CD8-positive, alpha-beta T cell (primary cell): ENCODE measurements at places on chromosomes 13 and 19. TPM values are rescaled to one million over a fixed set of nuclear protein-coding genes. Genes with fewer than 3 reads are reported as not detected.
A peak's percentile ranks its signal among the peaks of the same experiment; 100 is the strongest.

FXYD7 gene
- total RNA-seq, result 13.5 TPM

GRCh38 chr13:77222000-77222690 lies 104.7 kb downstream of the MYCBP2 start:
- no peak for DNase-seq

ANGPTL8 gene
- total RNA-seq, result not detected

- DNase-seq, result no peak
Observed at GRCh38 chr13:112905990-112906641, 62.9 kb upstream of the MCF2L start.

GRCh38 chr13:113129921-113130750 lies 7.5 kb downstream of the F10 start:
- DNase-seq, result no peak

GRCh38 chr19:39154100-39154628 lies 28.6 kb downstream of the PAK4 start:
- DNase-seq, result no peak

KLK1 gene
- not detected for total RNA-seq

GRCh38 chr13:28820099-28821051 lies at the start of gene MTUS2:
TSS of gene MTUS2 (plus strand) at chr13:28820339.
- DNase-seq, result no peak

ZNF493 gene
- total RNA-seq, result 44.6 TPM

DNA sequence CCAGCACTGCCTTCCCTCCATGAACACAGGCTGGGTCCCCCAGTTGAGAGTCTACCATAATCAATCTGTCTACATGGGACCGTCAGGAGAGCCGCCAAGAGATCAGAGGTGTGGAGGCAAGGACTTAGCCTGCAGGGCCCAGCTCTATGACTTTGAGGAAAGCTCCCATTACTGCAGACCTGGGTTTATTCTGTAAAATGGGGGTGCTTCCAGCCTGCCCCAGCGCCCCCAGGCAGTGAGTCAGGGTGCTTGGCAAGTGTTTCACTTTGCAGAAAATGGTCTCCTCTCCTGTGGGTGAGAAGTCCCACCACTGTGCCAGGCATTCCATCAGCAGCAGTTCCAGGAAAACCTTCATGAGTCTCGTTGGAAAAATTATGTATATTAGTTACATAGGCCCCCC lies 75.5 kb upstream of the VSTM2B start:
- DNase-seq, result no peak

DNA sequence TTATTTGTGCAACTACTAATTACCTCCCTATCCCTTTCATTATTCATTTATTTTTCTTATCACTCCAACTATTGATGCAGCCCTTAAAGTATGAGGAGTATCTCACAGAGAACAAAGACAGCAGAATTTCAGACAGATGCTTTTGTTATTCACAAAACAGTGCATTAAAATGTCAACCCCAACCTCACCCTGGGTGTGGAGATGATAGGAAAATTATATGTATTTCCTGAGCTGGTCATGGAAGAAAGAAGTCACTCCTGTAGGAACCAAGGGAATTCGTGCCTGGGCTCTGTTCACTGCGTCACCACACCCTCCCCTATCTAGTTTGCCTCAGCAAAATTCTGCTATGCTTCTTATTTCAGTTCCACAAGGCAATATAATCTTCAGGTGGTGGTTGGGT lies 315.5 kb downstream of the OXGR1 start:
- no peak for DNase-seq

C19orf85 gene
- total RNA-seq, result not detected

DNA sequence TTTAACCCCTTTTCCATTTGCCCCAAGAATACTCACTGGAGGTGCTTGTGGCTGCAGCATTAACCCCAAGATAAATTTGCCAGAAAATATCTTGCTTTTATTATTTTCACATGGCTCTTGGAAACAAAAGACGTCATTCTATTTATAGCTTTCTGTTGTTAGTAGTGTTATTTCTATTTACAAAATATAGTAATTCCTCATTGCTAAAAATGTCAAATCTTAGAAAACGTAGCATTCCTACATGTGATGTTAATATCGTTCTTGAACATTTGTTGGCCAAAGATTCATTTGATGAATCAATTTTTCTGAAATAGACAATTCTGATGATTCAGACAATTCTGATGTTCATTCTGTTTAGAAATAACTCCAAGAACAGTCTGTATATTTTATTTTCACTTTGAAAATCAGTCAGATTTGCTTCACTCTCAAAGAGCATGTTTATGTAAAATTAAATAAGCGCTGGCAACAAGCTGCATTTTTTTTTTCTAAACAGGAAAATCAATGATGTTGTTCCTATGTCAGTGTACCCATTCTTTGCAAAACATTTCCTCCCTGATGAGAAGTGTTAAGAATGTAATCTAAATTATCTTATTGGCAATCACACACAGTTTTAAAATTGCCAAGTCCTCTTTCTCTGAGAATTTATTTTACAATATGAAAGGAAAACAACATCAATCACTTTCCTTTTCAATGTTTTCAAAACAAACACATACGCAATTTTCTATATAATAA lies 334.0 kb downstream of the KCTD12 start:
- no peak for DNase-seq

- DNase-seq, result no peak
Observed at GRCh38 chr19:4399812-4400134, 574 bp downstream of the SH3GL1 start.

DNA sequence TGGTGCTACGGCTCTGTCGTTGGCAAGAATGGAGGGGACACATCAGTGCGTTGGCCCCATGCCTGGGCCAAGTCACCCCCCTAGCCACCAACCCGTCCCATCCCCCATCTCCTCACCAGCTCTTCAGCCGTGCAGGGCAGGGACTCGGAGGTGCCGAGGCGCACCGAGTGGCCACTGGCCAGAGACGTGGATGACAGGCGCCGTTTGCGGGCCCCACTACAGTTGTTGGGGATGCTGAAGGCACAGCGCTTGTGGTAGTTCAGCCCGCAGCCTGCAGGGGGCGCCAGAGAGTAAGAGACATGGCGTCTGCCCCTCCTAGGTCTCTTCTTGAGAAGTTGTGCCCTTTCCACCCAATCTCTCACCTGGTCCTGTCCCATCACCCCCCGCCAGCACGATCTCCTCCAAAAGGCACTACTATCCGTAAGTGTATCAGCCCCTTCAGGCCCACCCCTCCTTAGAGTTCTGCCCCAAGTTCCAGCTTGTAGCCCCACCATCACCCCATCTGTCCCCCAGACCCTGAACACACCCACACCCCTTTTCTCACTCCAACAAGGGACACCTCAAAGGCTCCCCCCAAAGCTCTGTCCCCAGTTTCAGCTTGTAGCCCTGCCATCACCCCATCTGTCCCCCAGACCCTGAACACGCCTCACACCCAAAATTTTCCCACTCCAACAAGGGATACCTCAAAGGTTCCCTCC lies 12.4 kb downstream of the PRKD2 start:
- DNase-seq, result peak; percentile 80

- no peak for DNase-seq
Observed at GRCh38 chr13:39401756-39402155, 201.2 kb downstream of the LHFPL6 start.

ZNF208 gene
- total RNA-seq, result 1.1 TPM

GRCh38 chr19:38657633-38658222 lies 10.3 kb downstream of the ACTN4 start:
- no peak for DNase-seq

DNA sequence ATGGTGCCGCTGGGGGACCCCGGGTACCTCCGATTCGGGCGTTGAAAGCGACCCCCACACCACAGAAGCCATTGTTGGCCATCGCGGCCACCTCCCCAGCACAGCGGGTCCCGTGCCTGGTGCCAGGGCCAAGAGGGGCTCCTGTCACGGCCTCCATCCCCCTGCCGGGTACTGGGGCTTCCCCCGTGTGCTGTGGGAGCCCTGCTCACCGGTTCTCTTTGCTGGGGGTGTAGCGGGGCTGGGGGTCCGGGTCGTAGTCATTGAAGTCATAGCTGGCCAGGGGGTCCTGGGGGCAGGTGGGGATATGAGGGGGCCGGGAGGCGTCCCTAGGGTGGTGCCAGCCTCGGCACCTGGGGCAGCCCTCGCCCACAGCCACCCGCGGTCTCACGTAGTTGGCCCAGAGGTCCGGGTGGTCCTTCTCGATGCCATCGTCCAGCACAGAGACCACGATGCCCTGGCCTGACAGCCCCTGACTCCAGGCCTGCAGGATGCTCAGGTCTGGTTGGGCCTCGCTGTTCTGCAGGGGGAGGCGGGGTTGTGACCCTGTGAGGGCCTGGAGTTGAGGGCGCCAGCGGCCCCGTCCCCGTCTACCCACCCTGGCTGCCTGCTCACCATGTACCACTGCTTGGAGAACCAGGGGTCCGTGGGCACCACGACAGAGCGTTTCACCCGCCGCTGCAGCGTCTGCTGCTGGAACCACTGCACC lies 2.4 kb downstream of the PCSK4 start:
- no peak for DNase-seq

- DNase-seq, result no peak
Observed at GRCh38 chr13:39516096-39516495, 86.9 kb downstream of the LHFPL6 start.
